ENCODE measurements at places on chromosomes 5 and 9.

GRCh38 chr9:76609285-76610010, 150.5 kb downstream of the GCNT1 start:
- no peak for DNase-seq

DNA sequence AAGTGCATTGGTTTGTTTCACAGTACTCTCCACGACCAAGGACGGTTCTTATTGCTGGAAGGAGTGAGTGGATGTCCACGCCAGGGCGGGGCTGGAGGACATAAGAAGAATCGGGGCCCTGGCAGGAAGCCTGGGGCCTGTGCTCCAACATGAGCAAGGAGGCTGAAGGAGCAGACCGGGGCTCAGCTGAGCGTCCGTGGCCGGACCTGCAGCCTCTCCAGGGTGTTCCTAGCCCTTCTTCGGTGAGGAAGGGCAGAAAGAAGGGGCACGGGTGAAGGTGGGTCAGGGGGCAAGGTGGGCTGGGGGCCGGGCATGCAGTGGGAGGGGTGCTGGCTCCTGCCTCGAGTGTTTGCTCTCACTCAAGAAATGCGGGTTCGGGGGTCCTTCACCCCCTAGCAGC, 18.1 kb downstream of the FAM78A start:
- no peak for DNase-seq

DNA sequence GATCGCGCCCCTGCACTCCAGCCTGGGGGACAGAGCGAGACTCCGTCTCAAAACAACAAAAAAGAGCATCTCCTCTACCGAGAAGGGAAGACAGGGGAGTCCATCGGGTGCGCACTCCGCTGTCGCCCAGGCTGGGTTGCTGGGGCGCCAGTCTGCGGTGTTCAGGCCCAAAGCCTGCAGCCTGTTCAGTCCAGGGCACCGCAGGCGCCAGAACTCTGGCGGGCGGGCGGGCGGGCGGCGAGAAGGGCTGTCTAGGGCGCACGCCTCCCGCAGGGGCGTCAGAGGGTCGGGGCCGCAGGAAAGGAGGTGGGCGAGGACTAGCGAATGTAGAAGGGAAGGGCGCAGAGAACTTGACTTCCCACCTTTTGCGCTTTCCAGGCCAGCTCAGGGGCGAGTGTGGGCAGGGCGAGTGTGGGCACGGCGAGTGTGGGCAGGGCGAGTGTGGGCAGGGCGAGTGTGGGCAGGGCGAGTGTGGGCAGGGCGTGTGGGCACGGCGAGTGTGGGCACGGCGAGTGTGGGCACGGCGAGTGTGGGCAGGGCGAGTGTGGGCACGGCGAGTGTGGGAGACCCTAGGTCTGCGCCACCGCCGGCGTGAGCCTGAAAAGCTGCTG, 10.5 kb downstream of the PROP1 start:
- DNase-seq, result no peak

DNA sequence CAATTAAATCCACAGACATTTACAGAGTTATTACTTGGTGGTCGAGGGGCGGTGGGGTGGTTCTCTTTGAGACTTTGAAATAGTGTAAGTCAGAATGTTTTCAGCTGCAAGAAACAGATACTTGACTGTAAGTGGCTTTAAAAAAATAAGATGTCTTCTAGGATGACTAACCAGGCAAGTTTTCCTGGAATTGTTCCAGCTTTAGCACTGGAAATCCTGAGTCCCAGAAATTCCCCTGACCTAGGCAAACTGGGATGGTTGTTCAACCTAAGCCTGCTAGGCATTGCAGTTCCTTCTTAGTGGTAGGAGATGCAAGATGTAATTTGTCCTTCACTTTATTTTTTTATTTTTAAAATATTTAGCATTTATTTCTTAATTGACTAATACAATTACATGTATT, 169.5 kb upstream of the POC5 start:
- DNase-seq, result no peak

DNA sequence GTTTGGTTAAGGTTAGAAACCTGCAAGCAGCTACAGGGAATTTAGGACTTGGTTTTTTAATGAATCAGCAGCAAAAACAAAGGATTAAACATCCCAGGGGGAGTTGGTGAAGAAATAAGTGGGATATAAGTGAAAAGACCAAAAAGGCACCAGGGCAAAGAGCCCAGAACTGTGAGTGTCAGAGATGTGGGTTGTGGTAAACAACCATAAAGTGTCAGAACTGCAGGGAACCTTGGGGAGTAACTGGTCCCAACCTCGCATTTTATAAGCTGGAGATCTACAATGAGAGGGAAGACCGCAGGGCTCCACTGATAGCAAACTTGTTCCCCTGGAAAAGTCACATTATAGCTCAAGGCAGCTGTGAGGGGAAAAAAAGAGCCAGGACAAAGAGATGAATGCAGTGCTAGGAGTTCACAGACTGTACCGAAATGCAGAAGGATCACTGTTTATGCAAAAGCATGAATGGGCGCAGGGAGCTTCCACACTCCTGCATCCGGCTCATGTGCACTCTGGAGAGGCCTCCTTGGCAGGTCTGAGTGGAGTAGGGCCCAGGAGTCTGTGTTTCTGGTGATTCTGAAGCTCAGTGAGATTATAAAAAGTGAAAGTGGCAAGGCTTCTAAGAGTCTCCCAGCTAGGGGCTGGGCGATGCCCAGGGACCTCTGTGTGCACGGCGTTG, 156.3 kb downstream of the GOLPH3 start:
- no peak for DNase-seq

GRCh38 chr5:136699651-136700050, 334.3 kb upstream of the TRPC7 start:
- no peak for DNase-seq

GRCh38 chr5:73974871-73975360, 348.9 kb downstream of the ARHGEF28 start:
- no peak for DNase-seq

- DNase-seq, result no peak
Measured at GRCh38 chr9:114163517-114163951, 8.2 kb downstream of the COL27A1 start.

DNA sequence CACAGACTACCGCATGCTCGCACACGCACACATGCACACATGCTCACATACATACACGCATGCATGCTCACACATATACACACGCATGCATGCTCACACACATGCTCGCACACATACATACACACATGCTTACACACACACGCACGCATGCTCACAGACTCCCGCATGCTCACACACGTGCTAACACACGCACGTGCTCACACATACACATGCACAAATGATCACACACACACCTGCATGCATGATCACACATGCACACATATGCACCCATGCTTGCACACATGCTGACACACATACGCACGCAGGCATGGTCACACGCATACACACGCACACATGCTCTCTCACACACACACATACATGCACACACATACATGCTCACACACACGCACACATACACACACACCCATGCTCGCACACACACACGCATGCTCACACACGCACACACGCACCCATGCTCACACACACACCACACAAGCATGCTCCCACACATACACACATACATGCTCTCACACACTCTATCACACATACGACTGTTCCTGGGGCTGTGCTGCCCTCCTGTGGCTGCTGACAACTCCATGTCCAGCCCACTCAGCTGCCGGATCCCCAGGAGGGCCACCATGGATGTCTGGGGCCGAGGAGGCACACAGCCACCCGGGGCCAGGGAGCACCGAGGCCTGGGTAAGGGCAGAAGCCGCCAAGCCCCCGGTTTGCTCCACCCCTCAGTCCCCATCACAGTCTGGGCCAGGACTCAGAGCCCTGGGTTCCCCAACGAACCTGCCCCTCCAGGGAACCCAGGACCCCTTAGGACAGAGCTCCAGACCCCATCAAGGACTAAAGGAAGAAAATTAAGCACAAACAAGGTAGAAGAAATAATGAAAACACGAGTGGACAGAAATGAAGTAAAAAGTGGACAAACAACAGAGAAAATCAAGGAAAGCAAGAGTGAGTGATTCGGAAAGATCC, 31.4 kb upstream of the EGFL7 start:
- DNase-seq, result peak; percentile 62

DNA sequence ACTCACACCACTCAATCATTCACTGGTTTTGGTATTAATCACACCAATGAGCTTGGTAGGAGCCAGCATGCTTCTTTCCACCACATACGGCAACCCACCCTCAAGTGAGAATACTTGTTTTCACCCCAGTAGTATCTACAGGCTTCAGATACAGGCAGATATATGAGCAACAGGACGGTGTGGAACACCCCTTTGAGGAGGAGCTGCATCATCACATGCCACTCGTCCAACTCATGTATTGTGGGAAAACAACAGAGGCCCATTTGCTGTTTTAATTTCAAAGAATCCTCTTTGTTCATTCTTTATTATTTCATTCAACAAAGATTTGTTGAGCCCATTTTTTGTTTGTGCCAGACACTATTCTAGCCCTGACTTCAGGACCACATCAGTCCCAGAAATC, 46.0 kb downstream of the RORB start:
- no peak for DNase-seq

DNA sequence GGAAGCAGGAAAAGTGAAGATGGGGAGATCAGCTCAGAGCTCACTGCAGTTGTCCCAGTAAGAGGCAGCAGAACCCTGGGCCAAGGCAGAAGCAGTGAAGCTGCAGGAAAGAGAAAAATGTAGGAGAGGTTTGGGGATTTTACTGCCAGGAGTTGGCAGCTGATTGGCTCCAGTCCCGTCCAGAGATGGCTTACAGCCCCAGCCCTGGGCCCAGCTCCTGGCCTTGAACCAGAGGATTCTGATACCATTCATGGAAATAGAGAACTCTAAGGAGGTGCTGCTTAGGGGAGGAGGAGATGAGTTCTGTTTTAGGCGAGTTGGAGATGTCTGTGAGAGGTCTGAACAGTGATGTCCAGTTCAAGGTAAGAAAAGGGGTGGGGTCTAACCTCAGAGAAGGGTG, 4.6 kb downstream of the MORN5 start:
- no peak for DNase-seq

DNA sequence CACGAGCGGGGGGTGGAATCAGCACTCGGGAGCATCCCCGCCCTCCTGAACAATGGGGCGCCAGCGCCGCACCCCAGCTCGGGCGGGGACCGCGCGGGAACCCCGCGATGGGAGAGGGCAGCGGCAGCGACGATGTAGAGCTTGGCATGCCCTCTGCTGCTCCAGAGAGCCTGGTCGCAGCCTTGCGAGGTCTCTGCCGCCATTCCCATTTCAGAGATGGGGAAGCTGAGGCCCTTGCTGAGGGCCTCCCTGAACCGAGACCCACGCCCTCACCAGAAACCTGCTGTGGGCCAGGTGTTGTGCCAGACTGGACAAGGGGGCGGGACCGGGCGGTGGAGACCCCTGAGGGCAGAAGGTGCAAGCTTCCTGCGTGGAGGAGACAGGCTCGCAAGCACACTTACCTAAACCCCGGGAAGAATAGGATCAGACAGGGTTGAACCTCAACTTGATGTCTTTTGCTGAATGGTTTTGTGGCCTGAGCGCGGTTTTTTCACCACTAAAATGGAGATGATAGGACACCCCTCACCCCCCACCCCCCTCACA, 647 bp upstream of the MEGF9 start:
- DNase-seq, result no peak

- DNase-seq, result no peak
Measured at GRCh38 chr9:97479496-97480159, 21.8 kb upstream of the TMOD1 start.

DNA sequence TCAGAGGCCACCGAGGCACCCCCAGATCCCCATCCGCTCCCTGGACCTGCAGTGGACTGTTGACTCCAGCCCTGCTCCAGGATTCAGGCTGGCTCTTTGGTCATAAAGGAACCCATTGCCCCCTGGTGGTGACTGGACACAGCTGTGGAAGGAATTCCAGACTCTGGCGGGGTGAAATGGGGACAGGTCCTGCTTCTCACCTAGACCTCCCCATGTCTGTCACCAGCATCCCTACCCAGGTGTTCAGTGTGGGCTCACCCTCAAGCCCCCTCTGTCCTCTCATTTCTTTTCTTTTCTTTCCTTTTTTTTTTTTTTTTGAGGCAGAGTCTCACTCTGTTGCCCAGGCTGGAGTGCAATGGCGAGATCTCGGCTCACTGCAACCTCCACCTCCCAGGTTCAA, 25.5 kb upstream of the STXBP1 start:
- DNase-seq, result peak; percentile 42

DNA sequence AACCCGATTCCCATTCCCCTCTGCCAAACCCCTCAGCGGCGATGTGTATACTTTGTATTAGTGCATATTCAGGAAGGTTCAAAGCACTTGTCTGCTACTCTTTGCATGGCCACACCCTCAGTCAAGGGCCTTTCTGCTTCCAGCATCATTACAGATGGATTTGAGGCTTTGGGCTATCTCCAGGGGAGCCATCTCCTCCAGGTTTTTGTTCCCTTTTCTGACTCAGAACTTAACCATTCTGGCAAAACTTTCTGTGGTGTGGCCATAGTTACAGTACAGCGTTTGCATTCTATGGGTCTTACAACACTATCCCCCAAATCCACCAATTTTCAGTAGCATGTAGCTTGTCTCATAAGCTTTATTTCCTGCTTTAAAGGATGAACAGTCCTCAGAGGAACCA, 36.0 kb upstream of the SVEP1 start:
- no peak for DNase-seq

GRCh38 chr9:134488331-134489280, 153.0 kb upstream of the COL5A1 start:
- no peak for DNase-seq

DNA sequence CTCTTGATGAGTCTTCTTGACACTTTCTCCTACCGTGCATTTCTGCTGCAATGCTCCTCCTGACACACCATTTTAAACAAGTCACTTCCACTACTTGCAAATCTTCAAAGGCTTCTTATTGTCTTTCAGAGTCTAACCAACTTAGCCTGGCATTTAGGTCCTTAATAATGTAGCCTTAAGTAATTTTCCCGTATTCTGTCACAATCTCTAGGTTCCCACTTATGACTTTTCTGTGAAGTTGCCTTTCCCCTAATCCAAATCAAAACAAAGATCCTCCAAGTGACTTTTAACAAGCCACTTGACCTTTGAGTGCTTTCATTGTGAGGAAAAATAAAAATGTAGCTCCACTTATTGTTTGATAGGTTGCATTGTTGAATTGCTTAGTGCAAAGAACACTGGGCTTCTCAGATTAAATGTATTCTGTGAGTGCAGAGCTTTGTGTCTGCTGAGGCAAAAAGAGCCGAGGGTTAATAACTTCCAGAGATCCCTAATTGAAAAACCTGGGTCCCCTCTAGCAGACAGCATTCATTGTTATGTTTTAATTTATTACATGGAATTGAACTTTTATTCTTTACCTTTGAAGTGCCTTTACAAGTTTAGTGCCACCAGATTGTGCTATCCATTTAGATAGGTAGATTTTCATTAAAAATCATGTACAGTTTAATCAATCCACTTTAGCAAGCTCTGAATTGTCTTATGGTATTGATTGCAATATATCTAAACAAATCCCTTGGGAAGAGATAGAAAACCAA, 341.7 kb upstream of the TYRP1 start:
- DNase-seq, result no peak

GRCh38 chr9:35658968-35659220, 802 bp downstream of the CCDC107 start:
- no peak for DNase-seq

GRCh38 chr5:7398596-7399280, 2.8 kb downstream of the ADCY2 start:
- no peak for DNase-seq

- no peak for DNase-seq
Measured at GRCh38 chr5:38706376-38706775, 139.4 kb upstream of the OSMR start.
